ENCODE measurements at places on chromosomes 11 and 22.

- peak; percentile 22 for DNase-seq
These were observed 5.7 kb upstream of the INTS4 start for GRCh38 chr11:78000193-78000592.

- no peak for DNase-seq
These were observed 32.6 kb upstream of the PRAME start for GRCh38 chr22:22591348-22592299.

GRCh38 chr11:6992457-6993417 lies 27.4 kb downstream of the ZNF214 start:
- DNase-seq, result no peak

- no peak for DNase-seq
These were observed 12.0 kb downstream of the UPK3A start for GRCh38 chr22:45296628-45297297.

DNA sequence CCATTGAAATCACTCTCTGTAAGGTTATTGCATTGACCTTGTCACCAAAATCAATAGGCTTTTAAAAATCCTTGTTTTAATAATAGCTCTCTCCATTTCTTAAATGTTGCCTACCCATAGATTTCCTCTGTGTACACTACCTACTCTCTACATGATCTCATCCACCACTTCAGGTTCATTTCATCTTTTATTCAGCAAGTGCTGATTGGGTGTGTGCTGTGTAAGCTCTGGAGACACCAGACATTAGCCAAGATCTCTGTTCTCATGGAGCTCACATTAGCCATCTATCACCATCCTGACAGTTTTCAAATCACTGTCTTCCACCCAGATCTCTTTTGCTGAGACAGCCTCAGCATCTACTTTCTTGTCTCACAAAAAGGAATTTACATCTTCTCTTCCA lies 4.4 kb upstream of the MS4A10 start:
- DNase-seq, result no peak

DNA sequence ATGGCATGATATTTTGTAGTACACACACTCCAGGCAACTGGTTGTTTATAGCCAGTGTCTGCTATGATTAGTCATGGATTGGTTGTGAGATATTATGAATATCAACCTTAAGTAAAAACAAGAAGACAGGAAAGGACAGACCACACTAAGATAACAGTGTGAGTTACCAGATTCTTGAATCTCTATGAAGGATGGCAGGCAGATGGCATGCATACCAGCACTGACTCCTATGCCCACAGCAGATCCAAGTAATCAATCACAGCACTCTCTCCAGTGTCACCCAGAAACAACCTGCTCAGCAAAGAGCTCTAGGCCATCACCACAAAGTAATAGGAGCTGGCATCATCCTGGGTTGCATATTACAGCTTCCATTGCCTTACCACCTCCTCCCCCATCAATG lies 116.6 kb downstream of the GALNT18 start:
- DNase-seq, result no peak

GRCh38 chr11:134385171-134385570 lies 26.9 kb downstream of the B3GAT1 start:
- no peak for DNase-seq

DNA sequence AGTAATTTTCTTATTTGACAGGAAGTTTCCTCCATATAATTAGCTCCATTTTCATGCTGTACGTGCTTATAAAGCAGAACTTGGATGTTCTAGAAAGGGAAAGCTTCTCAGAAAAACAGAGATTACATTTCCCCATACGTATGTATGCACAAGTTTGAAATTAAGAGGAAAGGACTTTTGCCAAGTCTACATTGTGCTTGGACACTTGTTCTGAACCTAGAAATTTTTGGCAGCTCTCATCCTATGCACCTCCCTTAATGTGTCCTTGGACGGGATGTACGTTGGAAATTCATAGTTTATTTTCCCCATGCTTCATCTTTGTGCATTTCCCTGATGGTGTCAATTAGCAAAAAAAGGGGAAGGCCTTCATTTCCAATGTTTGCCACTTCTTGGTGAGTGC lies 322.7 kb downstream of the BLID start:
- no peak for DNase-seq

GRCh38 chr11:10716122-10716521 lies 22.6 kb upstream of the IRAG1 start:
- DNase-seq, result no peak

DNA sequence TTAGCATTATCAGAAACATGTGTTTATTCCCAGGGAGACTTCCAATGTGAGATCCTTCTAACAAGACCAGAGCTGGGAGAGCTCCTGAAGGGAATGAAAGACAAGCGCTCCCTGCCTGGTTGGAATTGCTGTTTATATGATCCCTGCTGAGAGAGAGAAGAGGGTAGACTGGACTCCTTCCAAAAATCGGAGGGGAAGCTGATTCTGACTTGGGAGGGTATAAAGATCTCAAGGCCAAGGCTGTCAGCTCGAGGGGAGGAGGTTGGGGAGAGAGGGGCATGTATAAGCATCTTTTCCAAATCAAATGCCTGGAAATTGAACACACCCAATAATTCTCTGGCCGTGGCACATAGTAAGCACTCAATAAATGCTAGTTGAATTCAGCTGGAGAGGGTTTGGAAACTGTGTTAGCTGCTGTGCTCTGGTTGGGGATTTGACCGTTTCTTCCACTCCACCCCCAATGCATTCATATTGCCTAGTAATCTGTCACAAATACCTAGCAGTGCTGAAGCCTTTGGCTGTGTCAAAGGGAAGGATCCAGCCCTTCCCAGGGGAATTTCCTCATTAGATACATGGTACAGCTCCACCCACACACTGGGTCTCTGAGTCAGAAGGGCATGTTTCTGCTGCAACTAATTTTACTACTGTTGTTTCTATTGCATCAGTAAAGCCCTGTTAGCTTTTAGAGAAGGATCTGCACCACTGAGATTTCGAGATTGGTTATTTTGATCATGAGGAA lies 61.5 kb downstream of the CACNG2 start:
- no peak for DNase-seq

- DNase-seq, result no peak
These were observed 85.1 kb downstream of the DEPDC5 start for GRCh38 chr22:31838917-31839316.

DNA sequence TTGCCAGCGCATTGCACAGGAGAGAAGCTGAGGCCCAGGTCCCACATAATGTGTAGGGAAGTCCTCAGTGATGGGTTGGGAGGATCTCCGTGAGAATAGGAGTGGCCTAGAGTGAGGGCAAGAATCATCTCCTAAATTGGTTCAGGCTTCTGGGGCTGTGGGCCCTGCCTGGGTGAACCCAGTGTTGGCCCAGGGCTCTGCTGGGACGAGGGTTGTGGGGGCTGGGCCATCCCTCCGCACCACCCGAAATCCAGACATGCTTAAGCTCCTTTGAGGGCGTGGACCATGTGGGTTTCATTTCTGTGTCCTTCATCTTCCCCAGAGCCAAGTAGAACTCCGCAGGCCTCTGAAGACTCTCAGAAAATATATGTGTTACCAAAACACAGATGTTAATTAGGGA lies 3.7 kb downstream of the MICALL1 start:
- DNase-seq, result no peak

DNA sequence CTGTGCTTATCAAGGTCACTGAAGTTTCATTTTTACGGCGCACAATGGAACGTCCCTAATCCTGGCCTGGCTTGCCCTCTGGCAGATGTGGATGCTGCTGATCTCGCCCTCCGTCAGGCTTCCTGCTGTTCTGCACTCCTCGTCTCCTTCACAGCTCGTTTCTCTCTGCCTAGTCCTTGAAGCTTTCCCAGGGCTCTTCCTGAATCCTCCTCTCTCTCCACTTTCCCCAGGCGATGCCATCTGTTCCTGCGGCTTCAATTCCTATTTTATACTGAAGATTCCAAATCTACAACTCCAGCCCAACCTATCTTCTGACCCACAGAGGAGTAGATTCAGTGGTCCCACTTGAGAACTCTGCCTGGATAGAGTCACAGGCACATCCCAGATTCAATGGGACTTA lies 14.2 kb downstream of the SLC22A8 start:
- DNase-seq, result no peak

DNA sequence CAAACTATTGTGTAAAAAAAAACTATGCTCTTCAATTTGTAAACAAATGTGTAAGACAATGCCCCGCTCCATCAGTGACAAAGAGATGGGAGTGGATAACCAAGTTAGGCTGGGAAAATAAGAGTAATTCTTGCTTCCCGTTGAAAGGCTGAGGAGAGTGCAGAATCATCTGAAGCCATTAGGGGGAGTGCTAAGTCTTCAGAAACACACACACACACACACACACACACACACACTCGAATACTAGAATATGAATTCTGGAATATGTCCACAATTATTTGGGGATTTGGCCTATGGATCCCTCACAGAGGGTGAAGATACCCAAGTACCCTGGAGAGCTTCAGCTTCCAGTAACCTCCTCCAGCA lies 27.8 kb upstream of the ROBO3 start:
- no peak for DNase-seq

GRCh38 chr11:128936606-128937251 lies 5.9 kb downstream of the TP53AIP1 start:
- no peak for DNase-seq

DNA sequence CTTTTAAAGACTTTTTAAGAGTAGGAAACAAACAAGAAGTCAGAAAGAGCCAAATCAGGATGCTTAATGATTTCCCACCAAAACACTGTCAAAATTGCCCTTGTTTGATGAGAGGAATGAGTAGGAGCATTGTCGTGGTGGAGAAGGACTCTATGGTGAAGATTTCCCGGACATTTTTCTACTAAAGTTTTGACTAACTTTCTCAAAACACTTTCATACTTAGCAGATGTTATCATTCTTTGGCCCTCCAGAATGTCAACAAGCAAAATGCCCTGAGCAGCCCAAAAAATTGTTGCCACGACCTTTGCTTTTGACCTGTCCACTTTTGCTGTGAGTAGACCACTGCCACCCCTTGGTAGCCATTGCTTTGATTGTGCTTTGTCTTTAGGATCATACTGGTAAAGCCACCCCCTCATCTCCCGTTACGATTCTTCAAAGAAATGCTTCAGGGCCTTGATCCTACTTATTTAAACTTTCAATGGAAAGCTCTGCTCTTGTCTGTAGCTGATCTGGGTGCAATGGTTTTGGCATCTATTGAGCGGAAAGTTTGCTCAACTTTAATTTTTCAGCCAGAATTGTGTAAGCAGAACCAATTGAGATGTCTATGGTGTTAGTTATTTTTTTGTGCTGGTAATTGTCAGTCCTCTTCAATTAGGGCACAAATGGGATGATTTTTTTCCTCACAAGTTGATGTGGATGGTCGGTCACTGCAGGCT lies 67.2 kb downstream of the ADM start:
- DNase-seq, result no peak

DNA sequence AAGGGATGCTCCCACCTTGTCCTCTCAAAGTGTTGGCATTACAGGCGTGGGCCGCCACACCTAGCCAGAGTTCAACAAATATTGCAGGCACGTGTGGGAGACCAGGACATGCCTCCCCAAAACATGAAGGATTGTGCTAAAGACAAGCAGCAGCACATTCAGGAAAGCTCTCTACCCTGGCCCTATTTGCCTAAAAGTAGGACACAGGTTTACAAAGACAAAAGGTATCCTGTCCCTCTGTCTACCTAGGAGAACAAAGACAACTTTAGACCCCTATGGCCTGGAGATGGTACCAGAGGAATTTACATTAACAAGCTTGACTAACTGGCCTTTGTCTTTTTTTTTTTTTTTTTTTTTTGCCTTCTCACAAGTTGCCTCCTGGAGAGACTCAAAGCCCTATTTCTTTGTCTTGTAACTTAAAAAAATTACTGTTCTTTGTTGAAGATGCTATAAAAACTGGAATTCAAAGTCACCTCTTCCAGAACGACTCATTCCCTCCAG lies 859 bp upstream of the ACCS start:
- no peak for DNase-seq

- DNase-seq, result no peak
These were observed 201.1 kb upstream of the LRRC4C start for GRCh38 chr11:41660585-41660984.

- no peak for DNase-seq
These were observed 89.1 kb downstream of the RPS6KA4 start for GRCh38 chr11:64447831-64448598.

- no peak for DNase-seq
These were observed 936.2 kb upstream of the CHORDC1 start for GRCh38 chr11:91158891-91159537.

GRCh38 chr11:16859651-16860050 lies 121.2 kb downstream of the C11orf58 start:
- no peak for DNase-seq

DNA sequence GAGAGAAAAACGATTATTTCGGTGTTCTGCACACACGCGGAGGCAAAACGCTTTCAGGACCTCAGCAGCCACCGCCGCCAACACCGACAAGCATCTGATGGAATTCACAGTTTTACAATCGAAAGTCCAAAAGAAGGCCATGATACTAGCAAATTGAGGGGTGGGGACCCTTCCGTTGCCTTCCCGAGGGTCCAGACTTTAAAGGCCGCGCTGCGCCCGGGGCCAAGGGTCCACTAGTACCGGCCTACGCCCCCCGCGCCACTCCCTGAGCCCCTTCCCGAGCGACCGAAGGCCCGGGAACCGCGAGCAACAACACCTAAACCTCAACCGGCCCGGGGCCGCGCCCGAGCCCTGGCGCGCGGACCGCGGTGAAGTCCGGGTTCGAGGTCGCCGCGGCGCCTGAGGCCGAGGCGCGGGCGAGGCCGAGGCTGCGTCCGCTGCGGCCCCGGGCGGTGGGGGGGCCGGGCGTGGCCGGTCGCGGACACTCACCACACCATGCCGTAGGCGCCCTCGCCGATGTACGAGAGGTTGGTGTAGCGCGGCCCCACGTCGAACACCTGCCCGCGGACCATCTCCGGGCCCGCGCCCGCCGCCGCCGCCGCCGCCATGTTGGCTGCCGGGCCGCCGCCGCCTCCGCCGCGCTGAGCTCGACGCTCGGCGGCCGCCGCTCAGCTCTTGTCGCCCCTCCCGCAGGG lies 465 bp downstream of the MAPK1 start:
- DNase-seq, result no peak

- DNase-seq, result no peak
These were observed 569.9 kb upstream of the CADM1 start for GRCh38 chr11:116073854-116074837.

Measured in activated T-cell treated with anti-CD3 and anti-CD28 coated beads for 1 hour (primary cell).